ENCODE measurements at places on chromosomes 6 and 20.

DNA sequence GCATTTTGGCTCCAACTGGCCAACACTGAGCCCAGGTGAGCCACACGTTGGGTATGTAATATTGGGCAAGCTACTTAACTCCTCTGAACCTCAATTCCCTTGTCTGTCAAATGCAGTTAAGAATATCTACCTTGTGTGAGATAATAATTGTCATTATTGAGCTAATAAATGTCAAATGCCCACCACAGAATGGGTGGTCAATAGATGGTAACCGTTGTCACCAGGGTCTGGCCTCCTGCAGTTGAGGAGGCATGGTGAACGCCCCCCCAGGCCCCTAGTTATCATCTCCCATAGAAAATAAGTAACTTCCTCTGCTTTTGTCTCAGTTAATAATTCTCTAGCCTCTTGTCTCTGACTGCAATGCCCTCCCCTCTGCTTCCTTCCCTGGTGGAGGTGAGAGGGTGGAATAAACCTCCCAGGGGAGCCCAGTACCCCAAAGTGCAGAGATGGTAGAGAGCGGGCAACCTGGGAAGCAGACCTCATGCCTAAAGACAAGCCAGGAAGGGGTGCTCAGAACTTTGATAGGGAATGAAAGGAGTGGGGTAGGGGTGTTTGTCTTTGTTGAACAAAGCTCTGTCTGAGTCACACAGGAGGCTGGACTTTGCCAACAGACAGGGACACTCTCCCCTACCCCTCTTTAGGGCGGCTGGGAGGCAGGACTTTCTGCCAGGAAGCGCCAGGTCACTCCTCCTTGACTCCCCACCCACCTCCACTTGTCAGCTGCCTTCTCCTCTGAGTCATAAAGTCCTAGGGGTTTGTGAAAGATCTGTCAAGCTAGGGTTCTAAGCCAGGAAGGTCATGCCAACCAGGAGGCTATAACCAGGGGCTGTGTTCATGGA lies 1.3 kb upstream of the UNC5CL start:
- no peak for DNase-seq

DNA sequence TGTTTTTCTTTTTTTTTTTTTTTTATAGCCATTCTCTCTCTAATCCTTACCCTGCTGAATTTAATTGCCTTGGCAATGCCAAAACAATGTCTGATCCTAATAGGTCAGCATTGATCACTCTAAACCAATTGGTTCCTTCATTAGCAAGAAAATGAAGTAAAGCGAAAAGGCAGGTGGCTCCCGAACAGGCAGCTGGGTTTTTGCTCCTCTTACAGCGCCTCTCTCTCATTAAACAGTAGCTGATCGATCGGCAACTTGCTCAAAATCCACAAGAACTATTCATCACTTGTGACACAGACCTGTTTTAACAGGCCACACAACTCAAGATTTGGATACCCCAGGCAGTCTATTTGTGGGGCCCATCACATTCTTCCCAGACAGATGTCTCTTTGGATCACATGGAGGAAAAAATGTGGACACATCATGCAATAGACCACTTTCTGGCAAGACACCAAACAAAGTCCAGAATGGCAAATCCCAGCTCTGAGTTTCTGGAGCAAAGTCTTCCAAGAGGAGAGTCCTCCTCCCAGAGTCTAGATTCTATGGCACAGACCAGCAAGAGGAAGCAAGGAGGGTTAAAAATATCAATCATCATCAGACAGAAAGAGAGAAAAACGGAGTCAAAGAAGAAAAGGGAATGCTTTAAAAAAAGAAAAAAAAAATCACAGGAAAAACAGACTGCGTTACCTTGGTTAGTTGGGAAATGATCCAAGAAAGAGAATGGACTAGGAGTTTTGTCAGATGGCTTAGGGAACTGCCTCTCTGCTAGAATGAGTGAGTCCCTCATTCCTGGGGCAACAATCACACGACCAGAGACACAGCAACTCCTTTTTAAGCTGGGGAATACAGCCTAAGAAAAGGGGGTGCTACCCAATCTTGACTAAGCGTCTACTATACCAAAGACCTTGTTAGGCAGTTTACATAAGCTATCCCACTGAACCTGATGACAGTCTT lies 247.8 kb downstream of the BTBD9 start:
- DNase-seq, result no peak

DNA sequence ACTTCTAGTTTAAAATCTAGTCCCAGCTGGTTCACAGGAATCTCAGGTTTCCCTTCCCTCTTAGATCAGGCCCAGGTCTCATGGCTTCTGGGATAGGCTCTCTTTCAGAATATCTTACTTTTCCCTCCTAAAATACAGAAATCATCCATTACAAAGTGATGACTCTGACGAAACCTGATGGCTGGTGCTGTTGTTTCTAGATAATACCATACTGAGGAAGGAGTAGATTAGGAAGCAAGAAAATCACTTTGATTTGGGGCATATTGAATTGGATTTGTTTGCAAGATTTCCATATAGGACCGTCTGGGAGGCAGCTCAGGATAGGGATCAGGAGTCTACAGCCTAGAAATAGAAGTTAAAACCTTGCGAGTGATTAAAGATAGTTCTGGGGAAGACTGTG lies 3.6 kb downstream of the ZKSCAN3 start:
- no peak for DNase-seq

GRCh38 chr20:10524034-10524476 lies 89.0 kb downstream of the SLX4IP start:
- DNase-seq, result no peak

- no peak for DNase-seq
These were observed 68.0 kb downstream of the OLIG3 start for GRCh38 chr6:137426007-137426689.

- no peak for DNase-seq
These were observed 54.6 kb downstream of the FYN start for GRCh38 chr6:111818539-111819226.
